ENCODE measurements at places on chromosomes 13 and 19.

DNA sequence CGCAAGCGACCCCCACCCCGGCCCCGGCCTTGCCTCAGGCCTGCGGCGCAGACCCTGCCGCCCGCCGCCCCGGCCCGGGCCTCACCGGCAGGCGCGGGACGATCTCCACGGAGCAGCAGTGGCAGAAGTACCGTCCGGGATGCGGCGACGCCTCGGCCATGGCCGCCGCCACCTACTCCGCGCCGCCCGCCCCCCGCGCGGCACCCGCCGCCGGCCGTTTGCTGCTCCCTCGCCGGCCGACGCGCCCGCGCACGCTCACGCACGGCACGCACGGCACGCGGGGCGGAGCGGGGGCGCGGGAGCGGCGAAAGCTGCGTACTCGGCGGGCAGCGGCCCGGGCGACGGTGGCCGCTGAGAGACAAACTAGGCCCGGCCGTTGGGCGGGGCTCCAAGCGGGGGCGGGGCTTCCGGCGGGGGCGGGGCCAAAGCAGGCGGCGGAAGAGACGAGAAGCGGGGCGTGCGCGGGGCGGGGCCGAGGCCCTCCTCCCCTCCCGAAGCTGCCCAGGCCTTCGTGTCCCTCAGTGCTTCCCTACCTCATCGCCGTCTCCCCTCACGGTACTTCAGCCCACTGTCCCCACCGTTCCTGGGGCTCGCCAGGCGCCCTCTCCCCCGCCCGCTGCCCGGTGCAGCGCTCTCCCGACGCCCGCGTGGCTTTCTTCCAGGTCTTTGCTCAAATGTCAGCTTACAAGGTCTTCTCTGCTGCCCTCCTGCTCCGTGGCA lies at the start of gene RNF126:
Gene RNF126, minus strand, starts transcription at position 253 of the 720 bp plus-strand sequence. Its CDS starts 93 bp downstream, at position 160.
- peak; percentile 95 for DNase-seq

- DNase-seq = no peak
Measured at GRCh38 chr13:87851410-87851809, 180.2 kb downstream of the SLITRK5 start.

DNA sequence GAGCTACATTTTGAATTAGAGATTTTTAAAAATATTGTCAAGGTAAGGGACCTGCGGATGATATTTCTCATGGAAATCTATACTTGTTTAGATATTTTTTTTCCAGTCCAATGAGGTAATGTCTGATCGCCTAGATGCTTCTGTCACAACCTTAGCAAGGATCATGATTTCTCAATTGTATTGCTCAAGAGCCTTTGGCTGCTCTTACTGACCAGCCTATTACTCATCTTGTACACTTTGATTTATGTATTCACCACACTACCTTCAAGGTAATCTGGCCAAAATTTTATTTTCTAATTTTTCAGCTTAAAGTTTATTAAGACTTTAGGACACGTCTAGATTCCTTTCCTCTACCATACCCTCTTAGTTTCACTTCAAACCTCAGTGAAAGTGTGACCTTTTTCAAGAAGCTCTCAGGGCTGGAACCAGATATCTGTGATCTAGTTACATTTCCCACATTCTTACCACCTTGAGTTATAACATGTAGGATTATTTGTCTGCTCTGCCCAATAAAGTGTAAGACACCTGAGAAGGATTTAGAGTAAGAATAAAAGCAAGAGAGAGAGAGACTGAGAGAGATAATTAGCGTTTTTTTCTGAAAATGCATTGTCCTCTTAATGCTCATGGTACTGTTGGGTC lies 197.1 kb downstream of the ITGBL1 start:
- no peak for DNase-seq

- no peak for DNase-seq
Measured at GRCh38 chr13:109836629-109837607, 50.5 kb upstream of the IRS2 start.

DNA sequence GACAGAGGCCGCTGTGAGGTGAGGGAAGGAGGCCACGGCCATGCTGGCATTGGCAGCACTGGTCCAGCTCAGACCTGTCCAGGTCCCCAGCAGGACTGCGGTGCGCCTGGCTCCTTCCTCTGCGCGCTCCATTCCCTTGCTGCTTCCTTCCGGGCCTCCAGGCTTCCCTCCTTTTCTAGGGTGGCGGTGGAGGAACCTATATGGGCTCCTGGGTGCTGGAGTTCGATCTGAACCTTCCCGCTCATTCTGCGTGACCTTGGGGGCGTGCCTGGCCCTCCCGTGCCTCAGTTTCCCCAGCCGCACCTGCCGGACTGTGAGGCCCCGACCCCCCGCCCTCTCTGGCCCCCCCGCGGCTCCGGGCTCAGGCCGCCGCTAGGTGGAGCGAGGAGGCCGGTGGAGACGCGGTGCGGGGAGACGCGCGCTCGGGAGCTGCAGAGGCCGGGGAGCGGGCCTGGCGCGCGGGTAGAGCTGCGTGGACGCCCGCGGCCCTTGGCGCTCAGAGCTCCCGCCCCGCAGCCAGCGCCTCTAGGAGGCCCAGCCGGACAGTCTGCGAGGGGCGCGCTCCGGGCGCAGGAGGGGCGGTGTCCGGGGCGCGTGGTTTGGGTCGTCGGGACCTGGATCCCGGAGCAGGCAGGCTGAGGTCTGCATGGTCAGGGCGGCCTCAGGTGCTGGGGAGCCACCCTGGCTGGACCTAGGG lies 29.9 kb downstream of the EFNA2 start:
- DNase-seq = peak; percentile 45

DNA sequence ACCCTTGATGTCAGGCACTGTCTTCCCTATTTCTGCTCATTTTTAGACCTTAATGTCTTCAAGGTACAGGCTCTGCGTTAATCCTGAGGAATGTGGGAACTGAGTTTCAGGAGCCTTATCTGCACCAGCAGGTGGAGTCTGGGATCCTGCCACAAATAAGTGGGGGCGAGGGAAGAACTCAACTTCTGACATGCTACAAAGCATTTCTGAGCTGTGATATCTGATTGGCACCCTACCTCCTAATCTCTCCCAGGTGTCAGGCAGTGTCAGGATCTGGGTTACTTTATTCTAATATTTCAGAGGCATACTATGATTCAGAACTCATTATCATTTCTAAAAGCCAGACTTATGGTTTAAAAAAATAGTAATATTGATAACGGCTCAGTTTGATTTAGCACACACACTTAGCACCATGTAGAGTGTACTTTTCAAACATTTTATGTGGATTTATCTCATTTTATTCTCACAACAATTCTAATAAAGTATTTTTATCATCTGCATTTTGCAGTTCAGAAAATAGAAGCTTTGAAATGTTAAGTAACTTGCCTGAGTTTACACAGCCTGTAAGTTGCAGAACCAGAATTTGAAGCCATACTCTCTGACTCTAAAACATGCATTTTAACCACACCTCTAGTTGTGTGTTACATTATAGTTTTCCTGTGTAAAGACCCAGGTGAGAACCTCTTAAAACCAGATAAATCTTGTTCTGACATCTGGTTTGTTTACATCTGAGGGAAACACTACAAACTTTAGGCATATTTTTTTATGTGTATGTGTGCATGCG lies 358.6 kb downstream of the TDRD3 start:
- DNase-seq = no peak

DNA sequence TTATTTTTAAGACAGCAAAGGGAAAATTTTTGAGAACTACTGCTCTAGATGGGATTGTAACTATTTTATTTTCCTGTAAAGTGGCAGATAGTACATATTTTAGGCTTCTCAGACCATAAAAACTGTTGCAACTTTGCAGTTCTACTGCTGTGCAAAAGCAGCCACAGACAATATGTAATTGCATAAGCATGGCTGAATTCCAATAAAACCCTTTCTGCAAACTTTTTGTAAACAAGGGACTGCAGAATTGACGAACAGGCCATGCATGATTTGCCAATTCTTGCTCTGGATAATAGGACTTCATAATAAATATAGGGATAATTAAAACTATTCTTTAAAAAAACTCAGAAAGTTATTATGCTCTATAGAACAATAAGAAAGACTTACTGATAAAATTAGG lies 149.1 kb downstream of the SLITRK5 start:
- DNase-seq = no peak

DNA sequence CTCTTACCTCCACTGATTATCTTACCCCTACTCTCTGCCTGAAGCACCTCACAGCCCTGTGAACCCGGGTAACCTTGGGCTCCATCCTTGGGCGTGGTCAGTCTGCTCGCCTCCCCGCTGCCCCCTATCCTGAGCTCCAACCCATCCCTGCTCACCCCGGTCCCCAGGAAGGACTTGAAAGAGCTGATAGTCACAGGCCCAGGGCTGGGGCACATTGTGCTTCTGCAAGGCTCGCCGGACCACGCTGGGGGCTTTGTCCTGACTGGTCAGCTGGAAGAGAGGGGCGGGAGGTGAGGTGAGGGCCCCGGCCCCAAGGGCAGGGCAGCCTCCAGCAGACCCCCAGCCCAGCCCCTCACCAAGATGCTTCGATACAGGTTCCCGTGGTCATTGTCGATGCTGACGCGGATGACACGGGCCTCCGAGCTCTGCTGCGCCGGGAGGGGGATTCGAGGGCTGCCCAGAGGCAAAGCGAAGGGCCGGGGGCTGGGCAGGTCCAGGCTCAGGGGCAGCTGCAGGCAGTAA lies 13.0 kb upstream of the EPOR start:
- DNase-seq = no peak

- DNase-seq = no peak
Measured at GRCh38 chr13:99505814-99506269, 4.6 kb downstream of the TM9SF2 start.

DNA sequence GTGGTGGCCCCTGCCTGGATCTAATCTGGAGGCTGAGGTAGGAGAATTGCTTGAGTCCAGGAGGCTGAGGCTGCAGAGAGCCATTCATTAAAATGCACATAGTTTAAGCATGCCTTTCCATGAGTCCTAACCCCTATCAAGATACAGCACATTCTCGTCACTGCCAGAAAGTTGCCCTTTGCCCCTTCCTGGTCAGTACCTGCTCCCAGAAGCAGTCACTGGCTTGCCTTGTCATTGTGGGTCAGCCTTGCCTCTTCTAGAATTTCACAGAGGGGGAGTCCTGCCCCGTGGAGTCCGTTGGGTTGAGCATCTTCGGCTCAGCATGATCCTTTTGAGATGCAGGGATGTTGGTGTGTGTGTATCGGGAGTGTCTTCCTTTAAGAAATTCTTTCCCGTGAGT lies 10.8 kb downstream of the BICRA start:
- DNase-seq = no peak

GRCh38 chr19:17797424-17798201 lies 2.7 kb downstream of the B3GNT3 start:
- no peak for DNase-seq

DNA sequence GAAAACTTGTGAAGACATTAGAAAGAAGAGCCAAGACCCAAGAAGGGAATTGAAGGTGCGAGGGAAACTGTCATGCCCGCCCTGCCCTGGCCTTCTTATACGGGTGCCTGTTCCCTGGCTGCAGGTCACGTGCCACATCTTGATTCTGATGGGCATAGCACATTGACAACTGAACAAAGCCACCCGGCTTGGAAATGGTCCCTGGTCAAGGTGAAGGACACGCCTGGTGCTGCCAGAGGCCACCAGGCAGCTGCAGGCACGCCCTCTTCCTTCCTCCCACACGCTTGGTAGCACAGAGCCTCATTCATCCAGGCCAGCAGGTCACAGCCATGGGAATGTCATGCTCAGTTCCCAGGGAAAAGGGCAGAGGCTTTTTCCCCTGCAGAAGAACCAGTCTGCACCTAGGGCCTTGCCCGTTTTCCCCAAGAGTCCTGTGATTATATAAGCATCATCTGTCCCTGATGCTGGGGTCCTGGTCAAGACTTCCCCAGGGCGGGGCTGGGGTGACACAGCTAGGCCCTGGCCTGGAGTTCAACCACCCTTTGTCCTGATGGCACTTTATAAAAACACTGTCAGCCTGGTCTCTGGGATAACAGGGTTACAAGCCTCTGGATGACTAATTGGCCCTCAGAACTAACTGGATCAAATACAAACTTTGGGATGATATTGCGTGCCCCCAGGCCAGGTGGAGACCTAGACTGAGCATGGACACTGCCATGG lies 56.0 kb downstream of the CDADC1 start:
- no peak for DNase-seq

DNA sequence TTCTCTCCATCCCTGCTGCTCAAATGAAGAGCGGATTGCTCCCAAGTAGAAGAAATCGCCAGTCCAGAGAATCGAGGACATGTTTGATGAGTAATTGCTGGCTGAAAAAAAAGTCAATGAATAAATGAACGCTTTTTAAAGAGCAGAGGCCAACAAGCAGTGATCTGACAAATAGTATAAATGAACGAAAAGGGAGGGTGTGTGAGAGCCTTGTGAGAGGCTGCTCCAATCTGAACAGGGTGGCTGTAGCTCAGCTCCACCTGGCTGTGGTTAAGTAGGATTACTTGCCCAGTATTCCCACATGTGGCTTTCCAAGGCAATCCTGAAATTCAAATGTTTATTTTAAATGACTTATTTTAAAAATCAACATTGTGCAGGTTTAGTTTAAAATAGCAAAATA lies 117.1 kb downstream of the TSHZ3 start:
- no peak for DNase-seq

DNA sequence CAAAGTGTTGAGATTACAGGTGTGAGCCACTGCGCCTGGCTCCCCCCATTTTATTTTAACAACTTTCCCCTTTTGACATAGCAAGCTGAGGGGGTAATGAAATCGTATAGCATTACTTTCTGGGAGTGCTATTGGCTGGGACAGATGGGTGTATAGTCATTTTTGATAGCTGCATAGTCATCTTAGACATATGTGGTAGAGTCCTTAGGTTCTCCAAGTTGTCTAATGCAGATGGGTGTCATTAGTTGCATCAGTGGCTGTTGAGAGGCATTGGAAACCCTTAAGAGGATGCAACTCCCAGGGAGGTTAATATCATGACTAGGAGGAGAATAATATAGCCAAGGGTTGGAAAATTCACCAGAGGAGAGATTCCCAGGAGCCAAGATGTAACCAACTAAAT lies 28.6 kb upstream of the PNMA8B start:
- DNase-seq = no peak

GRCh38 chr13:73107970-73108369 lies 49.2 kb downstream of the KLF5 start:
- DNase-seq = no peak

- no peak for DNase-seq
Measured at GRCh38 chr19:58338825-58339558, 12.2 kb downstream of the ZSCAN22 start.

DNA sequence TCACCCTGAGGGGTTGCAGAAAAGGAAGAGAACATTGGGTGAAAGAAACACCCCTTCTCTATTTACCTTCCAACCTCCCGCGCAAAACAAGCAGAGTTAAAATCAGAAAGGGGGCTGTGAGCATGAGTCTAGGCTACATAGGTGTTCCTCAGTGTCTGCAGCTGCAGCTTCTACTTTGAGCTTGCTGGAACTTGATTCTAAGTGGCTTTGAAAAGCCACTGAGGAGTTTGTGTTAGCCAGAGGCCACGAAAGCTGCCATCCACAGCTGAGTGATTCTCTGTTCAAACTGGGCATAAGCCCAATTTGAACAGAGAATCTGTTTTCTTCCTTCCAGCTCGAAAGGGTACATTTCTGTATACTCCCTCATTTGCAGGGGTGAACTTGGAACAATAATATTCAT lies 343.9 kb downstream of the PCDH9 start:
- no peak for DNase-seq
